ENCODE measurements at places on chromosomes 7 and 10.

GRCh38 chr10:75098902-75099673, 12.4 kb upstream of the SAMD8 start:
- no peak for DNase-seq

DNA sequence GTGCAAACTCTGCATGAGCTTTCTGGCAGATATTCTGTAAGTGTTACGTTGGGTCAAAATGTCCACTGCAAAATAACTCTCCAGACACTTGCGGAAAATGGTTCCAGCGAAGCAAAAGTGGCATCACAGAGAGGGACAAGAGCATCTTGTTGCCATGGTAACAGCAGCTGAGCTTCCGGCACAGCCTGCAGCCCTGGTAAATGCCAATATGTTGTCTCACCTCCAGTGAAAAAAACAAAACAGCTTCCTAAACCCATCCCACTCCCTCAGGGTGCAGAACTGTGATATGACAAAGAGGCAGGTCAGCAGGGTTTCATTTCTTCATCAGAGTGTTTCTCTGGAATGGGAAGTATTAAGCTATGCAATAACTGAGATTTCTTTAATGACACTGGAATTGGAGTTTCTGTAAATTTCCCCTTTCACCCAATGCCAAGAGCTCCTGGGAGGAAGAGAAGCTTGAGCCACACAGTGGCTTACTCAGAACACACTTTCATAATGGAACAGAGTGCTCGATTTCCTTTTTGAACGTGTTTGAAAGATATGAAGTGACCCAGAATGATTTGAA, 65.6 kb downstream of the FOXI2 start:
- no peak for DNase-seq

GRCh38 chr10:101214446-101215396, 14.5 kb downstream of the LBX1 start:
- DNase-seq, result peak; percentile 40

DNA sequence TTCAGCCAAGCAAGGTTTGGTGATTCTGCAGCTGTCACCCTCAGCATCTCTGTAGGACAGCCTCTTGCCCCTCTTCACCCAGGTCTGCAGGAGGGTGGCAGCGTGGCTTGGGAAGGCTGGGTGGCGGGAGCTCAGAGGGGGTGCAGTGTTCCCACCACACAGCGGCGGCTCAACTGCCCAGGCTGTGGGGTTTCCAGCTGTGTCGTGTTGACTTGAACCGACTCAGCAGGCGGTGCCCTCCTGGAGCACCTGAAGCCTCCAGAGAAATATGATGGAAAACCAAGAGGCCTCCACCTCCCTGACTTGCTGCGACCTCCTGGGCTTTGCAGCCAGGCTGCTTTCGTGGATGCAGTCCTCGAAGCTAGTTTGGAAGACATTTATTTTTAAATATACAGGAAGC, 68.0 kb upstream of the KLF6 start:
- no peak for DNase-seq

DNA sequence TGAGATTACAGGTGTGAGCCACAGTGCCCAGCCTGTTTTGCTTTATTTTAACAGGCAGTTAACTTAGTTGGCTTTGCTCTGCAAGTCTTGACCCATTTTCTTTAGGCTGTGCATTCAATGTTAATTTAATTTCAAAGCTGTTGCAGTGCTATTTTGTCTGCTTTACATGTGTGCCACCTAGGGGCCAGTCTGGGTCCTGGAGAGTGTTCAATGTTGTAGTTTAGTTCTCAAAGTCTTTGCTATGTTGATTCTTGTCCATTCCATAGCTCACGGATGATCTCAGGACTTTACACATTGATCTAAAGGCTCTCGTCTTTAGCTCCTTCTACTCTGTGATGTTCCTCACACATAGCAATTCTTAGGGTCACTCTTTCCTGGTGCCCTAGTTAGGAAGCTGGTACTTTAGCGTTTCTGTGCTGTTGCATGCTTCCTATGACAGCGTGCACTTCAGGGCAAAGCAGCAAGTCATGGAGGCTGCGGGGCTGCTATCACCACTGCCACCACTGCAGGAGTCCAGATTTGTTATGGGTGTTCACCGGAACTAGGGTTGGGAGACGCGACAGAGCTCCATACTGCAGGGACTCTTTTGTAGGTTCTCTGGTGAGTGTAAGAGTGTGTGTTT, 16.4 kb upstream of the ABCA13 start:
- no peak for DNase-seq

DNA sequence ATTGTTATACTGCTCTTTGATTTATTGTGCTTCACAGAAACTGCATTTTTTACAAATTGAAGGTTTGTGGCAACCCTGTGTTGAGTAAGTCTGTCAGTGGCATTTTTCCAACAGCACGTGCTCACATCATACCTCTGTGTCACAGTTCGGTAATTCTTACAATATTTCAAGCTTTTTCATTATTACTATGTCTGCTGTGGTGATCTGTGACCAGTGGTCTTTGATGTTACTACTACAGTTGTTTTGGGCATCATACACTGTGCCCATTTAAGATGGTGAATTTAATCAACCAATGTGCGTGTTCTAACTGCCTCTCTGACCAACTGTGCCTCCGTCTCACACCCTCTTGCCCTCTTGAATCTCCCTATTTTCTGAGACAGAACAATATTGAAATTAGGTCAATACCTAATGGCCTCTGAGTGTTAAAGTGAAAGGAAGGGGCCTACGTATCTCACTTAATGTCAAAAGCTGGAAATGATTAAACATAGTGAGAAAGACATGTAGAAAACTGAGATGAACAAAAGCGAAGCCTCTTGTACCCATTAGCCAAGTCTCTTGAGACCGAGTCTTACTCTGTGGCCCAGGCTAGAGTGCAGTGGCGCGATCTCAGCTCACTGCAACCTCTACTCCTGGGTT, 20.2 kb upstream of the ASL start:
- DNase-seq, result no peak

DNA sequence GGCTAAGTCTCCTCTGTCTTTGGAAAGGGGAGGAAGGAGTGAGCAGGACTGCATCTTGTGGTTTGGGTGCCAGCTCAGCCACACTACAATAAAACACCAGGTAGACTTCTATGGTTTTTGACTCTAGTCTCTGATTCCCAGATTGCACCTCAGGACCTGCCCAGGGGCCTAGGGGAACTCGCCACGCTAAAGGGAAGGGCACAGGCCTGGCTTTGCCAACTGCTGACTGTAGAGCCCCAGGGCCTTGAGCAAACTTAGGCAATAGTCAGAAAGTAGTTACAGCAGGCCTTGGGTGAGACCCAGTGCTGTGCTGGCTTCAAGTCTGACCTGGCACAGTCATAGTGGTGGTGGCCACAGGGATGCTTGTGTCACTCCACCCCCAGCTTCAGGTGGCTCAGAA, 24.2 kb upstream of the PRR15 start:
- no peak for DNase-seq

DNA sequence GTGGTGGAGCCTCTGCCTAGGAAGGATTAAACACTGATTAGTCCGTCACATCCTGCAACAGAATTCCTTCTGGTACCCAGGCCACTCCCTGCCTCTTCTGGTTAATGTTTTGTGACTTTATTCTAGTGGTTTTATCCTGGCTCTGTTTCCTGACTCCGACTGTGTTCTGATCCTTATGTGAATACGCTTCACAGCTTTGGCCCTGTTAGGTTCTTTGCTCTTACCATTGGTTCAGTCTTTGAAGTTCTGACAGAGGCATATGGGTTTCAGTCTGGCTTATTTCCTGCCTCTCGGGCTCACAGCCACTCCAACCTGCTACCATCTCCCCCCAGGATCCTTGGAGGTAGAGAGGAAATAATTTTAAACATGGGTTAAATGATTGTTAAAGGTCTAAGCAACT, 23.2 kb upstream of the FGL2 start:
- DNase-seq, result no peak

DNA sequence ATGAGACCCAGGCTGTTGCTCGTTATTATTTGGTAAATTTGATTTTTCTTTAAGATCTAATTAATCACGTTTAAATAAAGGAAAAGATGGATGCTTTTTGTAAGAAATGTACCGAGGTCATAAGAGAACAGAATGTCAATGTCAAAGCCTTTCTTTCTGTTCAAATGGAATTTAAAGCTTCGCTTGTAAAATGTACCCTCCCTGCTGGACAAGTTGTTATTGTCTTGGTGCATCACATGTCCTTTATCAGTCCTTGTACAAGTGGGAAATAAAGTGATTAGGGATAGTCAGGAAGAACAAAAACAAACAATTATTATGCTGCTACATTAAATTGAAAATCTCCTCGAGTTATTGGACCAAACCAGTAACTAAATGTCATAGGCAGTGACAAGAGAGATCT, 363.2 kb downstream of the PHTF2 start:
- DNase-seq, result no peak

DNA sequence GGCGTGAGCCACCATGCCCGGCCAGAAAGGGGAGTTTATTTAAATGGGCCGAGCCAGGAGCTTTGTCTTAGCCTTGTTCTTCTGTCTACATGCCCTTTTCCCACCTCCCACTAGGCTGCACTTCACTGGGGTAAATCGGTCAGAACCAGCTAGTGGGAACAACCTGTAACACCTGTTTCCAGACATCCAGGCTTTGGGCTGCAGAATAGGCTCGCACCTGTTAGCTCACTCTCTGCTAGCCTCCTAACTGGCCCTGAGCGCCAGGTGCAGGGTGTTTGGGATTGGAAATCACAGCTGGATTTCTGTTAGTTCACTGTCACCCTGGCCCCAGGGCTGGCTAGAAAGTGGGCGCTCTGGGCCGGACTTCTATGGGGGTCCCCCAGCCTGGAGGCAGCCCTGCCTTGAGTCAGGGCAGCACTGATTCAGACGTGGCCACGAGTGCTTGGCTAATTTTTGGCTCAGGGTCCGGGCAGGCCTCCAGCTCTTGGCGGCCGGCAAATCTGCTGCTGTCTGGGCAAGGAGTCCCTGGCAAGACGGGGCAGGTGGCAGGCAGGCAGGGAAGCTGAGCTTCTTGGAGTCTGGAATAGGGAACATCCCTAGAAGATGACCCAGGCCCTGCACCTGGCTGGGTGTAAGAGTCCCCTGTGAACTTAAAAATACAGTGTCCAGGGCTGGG, 48.6 kb downstream of the GTF2IRD1 start:
- DNase-seq, result no peak

DNA sequence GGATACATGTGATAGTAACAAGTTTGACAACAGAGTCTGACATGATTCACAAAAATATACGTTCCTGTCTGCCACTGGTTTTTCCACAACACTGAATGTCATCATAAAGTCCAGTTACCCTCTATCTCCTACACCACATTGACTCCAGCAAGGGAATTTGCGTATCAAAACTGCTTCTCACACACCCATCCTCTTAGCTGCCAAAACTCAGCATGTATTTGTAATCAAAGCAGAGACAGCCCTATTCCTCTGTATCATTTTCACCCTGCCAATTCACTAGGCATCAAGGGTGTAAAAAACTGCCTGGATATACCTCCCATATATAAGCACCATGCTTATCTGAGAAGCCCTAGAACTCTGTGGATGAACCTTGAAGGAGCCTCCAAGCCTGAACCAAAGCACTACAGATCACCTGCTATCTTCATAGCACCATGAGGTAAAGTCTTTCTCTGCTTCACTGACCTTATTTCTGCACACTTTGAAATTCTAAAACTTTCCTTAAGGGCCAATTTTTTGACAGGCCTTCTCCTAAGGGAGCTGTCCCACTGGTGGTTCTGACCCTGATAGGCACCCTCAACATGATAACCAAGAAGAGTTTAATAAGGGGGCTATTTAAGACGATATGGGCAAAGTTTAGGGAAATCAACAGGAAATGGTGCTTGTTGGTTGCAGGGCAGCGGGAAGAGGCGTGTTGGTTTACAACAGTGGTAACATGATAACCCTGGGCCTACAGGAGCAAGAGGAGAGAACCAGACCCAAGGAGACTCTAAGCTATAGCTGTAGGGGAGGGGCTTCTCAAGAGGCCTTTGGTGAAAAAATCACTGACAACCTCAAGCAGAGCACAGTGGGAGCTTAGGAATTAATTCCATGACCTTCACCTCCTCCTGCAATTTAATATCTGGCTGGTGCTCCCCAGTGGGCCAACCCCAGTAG, at the start of gene IFIT1B:
Gene IFIT1B, plus strand, starts transcription at position 352 of the 933 bp plus-strand sequence. Its CDS starts 80 bp downstream, at position 432.
- DNase-seq, result no peak

GRCh38 chr7:24723178-24723530, 34.1 kb downstream of the GSDME start:
- DNase-seq, result no peak

- no peak for DNase-seq
Measured at GRCh38 chr10:14384915-14385314, 54.2 kb upstream of the FRMD4A start.
